ENCODE measurements at places on chromosomes 1 and 21.

DNA sequence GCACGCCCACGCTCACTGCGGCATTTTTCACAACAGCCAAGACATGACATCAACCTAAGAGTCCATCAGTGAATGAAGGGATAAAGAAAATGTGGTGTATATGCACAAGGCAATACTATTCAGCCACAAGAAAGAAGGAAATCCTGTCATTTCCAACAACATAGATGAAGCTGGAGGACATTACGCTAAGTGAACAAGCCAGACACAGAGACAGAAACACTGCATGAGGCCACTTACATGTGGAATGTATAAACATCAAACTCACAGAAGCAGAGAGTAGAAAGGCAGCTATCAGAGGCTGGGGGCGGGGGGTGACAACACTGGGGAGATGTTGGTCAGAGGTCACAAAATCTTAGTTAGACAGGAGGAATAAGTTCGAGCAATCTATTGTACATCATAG, 20.9 kb downstream of the TMPRSS2 start:
- DNase-seq, result no peak

DNA sequence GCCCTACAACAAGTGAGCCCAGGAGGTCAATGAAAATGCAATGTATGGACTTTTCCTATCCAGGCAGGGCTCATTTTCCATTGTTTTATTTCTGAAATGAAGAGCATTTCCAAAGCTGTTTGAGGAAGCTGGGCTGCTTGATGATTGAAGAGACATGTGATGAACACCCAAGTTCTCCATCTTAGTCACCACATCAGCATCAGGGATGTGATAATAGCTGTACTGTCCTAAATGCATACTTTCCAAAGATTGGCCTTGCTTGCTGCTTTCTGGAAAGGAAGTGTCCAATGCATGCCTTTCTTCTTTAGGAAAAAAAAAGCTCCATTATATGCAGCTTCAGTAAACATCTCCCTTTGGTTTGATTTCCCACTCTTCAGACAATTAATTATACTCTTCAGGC, 425.9 kb upstream of the RUNX1 start:
- DNase-seq, result no peak

DNA sequence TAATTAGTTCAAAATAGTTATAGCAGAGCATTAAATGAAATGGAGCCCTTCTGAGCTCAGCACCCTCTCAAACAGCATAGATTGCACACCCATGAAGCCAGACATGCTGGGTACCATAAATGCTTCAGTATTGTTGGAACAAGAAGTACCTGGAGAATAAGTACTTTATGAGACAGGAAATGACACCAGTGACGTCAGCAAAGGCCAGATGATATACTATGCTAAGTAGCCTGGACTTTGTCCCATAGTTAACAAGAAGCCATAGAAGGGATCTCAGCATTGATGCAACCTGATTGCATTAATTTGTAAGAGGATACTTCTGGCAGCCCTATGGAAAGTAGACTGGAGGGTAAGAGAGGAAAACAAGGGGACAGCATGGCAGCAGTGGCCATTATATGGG, 16.3 kb upstream of the GADD45A start:
- DNase-seq, result no peak

GRCh38 chr21:41509145-41509496, 1.2 kb upstream of the TMPRSS2 start:
- no peak for DNase-seq

DNA sequence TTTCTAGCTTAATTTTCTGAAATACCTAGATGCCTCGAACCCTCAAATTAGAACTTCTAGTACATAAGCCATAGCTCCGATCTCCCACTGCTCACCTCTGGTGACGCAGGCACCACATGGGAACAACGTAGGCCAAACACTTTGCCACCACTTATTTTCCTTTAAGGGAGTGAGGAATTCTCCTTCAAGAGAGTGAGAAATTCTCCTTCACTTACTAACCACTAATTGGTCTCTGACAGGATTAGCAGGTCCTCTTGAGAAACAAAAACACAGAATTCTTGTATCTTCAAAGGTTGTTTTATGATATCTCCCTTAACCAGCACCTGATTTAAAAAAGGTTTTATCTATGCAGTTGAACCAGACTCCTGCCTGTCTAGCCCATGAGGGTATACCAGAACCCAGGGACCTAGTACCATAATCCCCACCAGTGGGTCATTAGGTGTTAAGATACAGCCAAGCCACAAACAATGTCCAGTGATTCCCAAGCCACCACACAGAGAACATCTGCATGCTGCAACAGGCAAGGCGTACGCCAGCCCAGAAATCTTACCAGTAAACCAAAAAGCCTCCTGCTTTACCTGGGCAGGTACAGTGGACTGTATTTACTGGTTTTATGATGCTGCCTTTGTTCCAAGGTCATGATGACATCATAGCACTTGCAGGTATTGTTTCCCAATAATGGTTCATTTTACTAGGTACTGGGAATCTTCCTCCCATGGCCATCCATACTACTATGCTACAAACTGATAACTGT, 20.3 kb upstream of the CXADR start:
- DNase-seq, result no peak

DNA sequence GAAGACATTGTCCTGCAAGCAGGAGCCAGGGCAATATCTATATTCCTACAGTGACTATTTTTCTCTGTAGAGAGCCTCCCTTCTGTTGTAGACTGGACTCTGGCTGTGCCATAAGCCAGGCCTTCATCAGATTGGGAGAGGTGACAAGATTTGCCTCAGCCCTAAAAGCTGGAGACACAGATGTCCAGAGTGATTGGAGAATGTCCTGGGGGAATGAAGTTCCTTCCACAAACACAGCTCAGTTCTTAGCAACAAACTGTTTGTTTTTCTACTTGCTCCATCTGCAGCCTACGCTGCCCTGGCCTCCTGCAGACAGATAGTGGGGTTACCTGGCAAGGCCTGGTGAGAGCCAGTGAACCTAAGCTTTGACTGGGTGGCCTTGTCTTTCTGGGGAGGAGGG, 29.9 kb upstream of the SNX27 start:
- DNase-seq, result no peak

Data from activated T-helper 9 cell treated with anti-CD3 and anti-CD28 coated beads, Interleukin-2, amount 50 U/mL, for 16 hours (primary cell).